ENCODE measurements at places on chromosomes 4 and X.

- no peak for DNase-seq
These were observed 2.9 kb downstream of the TBC1D9 start for GRCh38 chr4:140753329-140753728.

GRCh38 chr4:15965325-15965724 is 2.4 kb upstream of the FGFBP2 start:
- no peak for DNase-seq

DNA sequence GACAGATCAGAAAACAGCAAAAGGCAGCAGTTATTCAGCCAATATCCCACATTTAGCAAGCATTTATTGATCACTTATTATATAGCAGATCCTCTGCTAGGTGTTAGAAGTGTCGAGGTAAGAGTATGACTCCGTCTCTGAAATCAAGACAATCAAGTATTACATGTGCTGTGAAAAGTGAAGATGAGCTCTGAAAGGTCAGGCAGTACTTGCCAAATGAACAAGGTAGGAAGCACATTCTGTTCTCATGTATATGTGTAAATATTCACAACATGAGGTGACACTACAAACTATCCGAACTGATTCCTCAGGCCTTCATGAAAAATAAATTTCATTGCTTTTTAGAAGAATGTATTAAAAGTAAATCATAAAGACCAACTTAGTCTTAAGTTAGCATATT is 15.3 kb downstream of the ATP1B4 start:
- no peak for DNase-seq

- no peak for DNase-seq
These were observed 217.0 kb downstream of the RAB28 start for GRCh38 chr4:13267091-13267490.

GRCh38 chr4:179695175-179695574 is 2252.9 kb upstream of the AGA start:
- no peak for DNase-seq

- DNase-seq: no peak
These were observed 45.8 kb upstream of the ITM2A start for GRCh38 chrX:79412972-79413371.

GRCh38 chrX:65744965-65745364 is 77.5 kb downstream of the MSN start:
- no peak for DNase-seq

- DNase-seq: peak; percentile 4
These were observed 10.1 kb downstream of the DLG3 start for GRCh38 chrX:70454441-70455365.

DNA sequence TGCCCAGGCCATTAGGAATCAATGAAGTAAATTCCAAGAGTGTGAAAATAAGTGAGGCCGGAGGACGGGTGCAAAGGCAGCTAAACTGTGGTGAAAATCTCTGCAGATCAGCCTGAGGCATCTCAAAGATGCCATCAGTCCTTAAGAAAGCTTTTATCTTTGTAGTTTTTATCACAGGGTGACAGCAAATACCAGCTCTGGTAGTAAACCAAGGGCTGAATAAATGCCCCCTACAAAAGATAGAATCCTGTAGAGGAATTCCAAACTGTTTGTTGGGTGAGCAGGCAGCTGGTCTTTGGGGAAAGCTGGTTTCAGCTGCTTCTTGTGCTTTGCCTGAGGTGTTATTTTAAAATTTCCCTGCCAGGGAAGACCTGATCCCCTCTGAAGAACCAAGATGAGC is 21.6 kb upstream of the RBM47 start:
- DNase-seq: no peak

GRCh38 chr4:25085671-25086070 is 54.9 kb upstream of the LGI2 start:
- DNase-seq: no peak

GRCh38 chr4:105859233-105859632 is 36.0 kb upstream of the NPNT start:
- no peak for DNase-seq

DNA sequence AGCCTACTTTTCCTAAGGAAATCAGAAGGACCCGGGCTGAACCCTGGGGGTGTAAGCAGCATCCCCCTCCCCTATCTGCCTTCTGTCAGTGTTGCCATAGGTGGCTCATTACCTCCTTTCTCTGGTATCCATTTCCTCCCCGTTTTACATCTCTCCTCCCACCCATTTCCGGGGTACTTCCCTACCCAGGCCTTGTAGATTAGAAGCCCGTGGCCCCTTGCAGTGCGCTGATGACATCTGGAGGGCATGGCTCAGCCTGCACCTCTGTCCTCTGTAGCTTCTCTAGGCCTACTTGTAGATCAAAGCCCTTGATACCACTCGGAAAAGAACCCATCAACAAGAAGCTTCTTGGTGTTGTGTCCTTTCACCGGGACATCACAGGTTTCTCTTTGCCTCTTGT is 71.8 kb downstream of the NBDY start:
- no peak for DNase-seq

GRCh38 chrX:40550066-40550465 is 30.7 kb upstream of the ATP6AP2 start:
- DNase-seq: no peak

GRCh38 chrX:119643696-119644095 is 37.5 kb upstream of the NKRF start:
- DNase-seq: no peak

DNA sequence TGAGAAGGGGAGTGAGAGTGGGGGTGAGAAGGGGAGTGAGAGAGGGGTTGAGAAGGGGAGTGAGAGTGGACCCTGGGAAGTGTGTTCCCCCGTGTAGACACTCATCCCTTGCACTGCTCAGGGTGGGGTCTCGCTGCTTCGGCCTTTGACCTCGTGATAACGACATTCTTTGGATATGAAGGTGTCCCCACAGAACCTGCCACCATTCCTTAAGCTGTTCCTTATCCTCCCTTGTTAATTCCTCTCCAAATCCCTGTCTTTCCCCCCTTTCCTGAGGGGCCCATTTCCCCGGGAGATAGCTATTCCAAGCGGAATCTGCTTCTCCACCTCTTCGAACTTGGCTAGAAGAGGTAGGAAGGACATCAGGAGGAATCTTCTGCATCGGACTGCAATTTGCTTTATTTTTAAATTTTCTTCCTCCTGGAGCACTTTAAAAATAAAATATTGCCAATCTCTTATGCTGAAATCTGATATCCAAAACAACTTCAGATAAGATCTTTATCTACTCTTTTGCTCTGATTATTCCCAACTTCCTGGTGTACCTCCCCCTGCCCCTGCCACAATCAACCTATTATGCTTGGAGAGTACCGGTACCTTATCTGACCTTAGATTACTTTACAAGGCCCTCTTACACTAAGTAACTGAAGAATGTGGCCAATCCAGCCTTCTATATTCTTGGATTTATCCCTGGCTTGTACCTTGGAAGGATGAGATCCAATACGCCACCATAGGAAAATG is 15.6 kb downstream of the TRIML1 start:
- DNase-seq: no peak

DNA sequence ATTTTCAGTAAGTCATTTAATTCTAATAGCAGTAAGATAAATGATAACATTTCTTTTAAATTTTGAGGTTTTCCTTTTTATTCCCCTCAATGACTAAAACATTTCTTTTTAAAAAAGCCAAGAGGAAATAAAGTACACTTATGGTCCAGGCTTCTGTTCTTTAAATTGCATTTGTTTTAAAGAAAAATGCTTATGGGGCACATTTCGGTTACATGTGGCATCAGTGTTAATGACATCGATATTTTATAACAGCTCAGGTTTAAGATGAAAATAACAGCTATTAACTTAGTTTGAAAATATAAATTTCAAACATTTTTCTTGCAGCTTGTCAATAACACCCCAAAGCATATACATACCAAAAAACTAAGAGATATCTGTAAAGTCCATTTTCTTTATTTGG is 1161.1 kb downstream of the PCDH18 start:
- DNase-seq: no peak

DNA sequence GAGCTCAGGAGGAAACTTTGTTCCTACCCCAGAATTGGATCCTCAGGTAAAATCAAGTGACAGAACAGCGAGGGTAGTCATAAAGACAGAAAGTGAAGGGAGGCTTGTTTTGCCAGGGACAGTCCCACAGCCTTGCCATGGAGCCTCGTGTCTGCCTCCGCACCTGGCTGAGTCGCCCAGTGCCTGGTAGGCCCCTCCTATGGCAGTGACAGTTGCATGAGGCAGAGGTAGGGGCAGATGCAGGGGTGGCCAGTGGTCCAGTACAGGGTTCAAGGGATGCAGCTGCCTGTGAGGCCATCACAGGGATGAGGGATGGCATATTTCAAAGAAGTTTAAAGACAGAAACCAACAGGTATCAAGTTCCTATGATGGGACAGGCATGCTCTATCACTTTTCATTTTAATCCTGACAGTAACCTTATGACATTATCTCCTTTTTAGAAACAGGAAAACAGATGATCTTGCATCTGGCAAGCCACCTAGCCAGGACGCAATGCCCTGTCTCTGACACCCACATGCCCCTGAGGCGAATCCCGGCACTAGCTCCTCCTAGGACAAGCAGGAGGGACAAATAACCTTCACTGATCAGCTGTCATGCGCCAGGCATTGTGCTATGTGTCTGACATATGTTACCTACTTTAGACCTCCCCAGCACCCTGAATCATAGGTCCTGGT is 127.4 kb upstream of the ENPP6 start:
- DNase-seq: no peak

- no peak for DNase-seq
These were observed 225.8 kb upstream of the SFRP2 start for GRCh38 chr4:154014407-154015321.

GRCh38 chrX:125398959-125399440 is 79.3 kb downstream of the TEX13C start:
- no peak for DNase-seq

DNA sequence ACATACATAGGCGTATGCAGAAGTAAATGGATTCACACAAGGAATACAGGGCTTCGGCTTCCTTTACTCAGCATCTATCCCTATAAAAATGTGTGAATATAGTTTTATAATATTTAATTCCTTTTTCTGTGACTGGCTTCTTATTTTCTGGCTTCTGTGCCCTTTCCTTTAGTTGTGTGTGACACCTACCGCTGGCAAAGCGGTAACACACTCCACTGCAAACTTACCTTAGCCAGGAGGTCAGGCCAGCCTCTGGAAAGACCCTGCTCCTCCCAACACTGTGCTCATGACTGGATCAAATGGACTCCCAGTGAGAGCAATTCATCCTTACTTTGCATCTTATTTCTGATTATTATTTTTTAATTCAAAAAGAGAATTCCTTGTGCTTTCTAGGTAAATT is 244.2 kb downstream of the ANK2 start:
- no peak for DNase-seq

DNA sequence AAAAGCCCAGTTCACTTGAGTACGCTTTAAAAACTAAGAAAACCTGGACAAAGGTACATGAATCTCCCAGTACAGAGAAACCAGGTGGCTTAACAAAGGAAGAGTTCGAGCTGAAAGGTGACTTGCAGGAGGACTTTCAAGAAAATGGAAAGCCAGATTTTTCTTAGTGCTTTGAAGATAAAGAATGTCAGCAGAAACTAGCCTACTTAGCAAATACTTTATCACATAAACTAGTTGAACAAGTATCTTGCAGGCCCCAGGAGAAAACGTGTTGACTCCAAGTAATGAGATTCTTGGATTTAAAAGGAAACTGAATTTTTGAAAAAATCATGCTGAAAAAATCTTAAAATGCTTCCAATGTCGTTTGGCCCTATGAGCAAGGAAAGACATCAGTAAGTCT is 26.4 kb downstream of the CDKN2AIP start:
- no peak for DNase-seq

DNA sequence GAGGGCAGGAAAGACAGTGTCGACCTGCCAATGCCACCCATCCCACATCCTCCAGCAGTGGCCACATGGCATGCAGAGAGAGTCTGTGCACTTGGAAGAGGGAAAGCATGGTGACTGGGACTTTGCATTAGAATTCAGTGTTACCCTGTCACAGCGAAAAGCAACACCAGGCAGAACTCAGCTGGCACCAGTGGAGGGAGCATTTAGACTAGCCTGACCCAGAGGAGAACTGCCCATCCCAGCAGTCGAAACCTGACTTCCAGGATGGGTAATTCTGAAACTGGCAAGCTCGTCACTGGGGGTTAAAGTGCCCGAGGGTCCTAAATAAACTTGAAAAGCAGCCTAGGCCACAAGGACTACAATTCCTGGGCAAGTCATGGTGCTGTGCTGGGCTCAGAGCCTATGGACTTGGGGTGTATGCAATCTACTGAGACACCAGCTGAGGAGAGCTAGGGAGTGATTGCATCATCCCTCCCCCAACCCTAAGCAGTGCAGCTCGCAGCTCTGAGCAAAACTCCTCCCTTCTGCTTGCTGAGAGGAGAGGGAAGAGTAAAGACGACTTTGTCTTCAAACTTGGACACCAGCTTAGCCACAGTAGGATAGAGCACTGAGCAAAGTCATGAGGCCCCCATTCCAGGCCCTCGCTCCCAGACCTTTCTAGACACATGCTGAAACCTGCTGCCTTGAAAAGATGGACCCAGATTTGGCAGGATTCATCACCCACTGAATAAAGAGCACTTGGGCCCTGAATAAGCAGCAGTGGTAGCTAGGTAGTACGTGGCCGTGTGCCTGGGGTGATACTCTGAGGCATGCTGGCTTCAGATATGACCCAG is 68.8 kb downstream of the DDX60L start:
- DNase-seq: no peak

GRCh38 chrX:133523526-133523925 is 108.2 kb upstream of the GPC4 start:
- DNase-seq: peak; percentile 3

DNA sequence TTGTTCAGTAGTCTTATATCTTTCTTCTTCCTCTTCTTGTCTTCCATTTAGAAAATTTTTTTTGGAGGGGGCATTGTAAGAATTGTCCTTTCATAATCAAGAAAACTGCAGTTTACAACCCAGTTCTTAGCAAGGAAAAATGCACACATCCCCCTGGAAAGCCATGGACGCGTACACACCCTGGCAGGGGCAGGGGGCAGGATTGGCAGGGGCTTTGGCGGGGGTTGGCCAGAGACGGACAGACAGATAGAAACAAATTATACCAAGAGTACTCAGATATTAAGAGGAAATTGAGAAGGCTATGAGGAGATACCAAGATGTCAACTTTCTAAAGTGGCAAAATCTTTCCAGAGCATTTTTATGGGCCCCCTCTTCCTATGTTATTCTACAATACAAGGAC is 322.5 kb upstream of the CPXCR1 start:
- no peak for DNase-seq

DNA sequence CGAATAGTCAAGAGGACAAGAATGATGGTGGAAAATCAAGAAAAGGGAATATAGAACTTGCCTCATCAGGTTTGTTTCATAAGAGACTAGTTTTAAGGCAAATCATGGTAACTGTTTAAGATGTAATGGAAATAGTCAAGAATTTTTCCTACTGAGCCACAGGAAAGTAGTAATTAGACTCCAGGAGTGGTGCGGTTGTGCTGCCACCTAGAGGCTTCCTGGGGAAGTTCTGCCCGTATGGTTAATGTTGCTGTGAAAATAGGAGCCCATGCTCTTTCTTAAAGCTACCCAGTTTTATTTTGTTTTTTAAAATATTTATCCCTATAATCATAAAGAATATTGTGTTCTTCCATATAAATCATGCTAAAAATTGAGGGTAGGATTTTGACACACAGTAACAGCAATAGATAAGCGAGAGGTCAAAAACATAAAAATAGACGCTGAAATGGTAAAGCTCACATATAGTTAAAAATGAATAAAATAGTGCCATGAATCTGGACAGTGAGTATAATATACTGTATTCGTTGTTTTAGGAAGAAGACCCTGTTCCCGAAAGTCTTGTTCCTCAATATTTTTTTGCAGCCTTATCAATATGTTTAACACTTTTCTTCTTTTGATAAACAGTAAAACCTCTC is 87.0 kb downstream of the PHOX2B start:
- DNase-seq: no peak

All from cortex of kidney (tissue), 1 donor.